ENCODE measurements at places on chromosomes 6 and 20. TPM values are rescaled to one million over a fixed set of nuclear protein-coding genes. Genes with fewer than 3 reads are reported as not detected.

Gene HLA-DRB5
- 80.2 TPM for total RNA-seq

Gene AMD1
- total RNA-seq: 67.4 TPM

Gene SPAG4
- 10.0 TPM for total RNA-seq

Gene BTNL2
- not detected for total RNA-seq

Measured in ovary (tissue), 10 donors.